ENCODE measurements at places on chromosomes 1 and 21.
A peak's percentile ranks its signal among the peaks of the same experiment; 100 is the strongest.

GRCh38 chr1:147822292-147822691, 61.9 kb upstream of the GJA5 start:
- no peak overlapping the region for H3K27ac ChIP-seq
- DNase-seq: no peak
- H3K27me3 ChIP-seq: no peaks in the 10 kb centered on the region
- H3K4me1 ChIP-seq: no peaks in the 10 kb centered on the region
- no peaks in the 10 kb centered on the region for H3K36me3 ChIP-seq

- no peaks in the 10 kb centered on the region for H3K36me3 ChIP-seq
- no peak overlapping the region for H3K27ac ChIP-seq
- no peak for DNase-seq
- H3K27me3 ChIP-seq: peaks cover 2% of the 10 kb centered on the region
- H3K4me3 ChIP-seq: no peak overlapping the region
Measured at GRCh38 chr1:38088791-38089190, 42.2 kb upstream of the POU3F1 start.

DNA sequence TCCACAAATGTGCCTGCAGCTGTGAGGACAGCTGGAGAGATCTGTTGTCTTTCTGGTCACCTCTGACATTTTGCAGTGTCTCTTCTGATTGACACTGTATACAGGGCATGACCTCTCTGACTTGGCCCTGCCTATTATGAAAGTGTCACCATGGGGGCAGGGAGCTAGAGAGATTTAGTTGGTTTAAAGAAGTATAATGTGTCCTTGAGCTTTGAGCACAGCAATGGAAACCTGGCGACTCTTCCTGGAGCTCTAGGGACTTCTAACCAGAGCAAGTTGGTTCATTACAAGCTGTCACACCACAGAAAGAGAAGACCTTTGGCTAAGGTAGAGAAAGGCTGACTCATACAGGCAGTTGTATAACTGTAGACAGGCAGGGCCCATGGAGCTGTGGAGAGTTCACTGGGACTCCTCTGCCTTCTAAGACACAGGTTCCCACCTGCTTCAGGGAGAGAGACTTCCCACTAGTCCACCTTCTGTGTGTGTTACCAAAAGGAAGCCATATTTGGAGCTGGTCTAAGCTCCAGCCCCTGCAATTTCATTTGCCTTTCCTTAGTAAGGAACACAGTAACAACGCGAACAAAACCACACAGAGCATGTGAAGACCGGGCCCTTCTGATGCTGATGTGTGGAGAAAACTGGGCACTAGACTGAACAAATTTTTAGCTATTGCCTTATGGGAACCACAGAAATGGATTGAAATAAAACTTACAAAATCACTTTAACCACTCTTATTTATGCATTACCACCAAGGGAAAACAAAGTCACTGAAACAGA, 90.5 kb upstream of the ADAR start:
- no peaks in the 10 kb centered on the region for H3K36me3 ChIP-seq
- no peak overlapping the region for H3K4me3 ChIP-seq
- no peak for DNase-seq
- H3K27ac ChIP-seq: no peak overlapping the region
- H3K4me1 ChIP-seq: no peaks in the 10 kb centered on the region
- peaks cover 8% of the 10 kb centered on the region for H3K27me3 ChIP-seq

DNA sequence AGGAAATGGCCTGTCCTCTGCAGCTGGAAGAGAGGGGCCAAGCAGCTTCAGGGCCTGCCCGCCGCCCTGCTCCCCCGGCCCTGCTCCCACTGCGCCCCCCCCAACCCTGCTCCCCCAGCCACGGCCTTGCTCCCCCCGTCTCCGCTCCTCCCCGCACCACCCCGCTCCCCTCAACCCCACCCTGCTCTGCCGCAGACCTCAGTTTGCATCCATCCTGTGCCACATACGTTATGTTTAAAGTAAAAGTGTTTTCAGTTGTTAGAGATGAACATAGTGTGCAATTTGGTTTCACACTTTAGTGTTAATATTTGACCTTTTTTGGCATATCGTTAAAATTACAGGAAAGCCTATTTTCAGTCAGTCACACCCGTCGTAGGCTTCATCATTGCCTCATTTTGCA, 34.1 kb upstream of the DIP2A start:
- H3K4me1 ChIP-seq: no peaks in the 10 kb centered on the region
- no peak for DNase-seq
- no peak overlapping the region for H3K27ac ChIP-seq
- H3K27me3 ChIP-seq: no peaks in the 10 kb centered on the region
- H3K36me3 ChIP-seq: peaks cover 4% of the 10 kb centered on the region
- no peak overlapping the region for H3K4me3 ChIP-seq

DNA sequence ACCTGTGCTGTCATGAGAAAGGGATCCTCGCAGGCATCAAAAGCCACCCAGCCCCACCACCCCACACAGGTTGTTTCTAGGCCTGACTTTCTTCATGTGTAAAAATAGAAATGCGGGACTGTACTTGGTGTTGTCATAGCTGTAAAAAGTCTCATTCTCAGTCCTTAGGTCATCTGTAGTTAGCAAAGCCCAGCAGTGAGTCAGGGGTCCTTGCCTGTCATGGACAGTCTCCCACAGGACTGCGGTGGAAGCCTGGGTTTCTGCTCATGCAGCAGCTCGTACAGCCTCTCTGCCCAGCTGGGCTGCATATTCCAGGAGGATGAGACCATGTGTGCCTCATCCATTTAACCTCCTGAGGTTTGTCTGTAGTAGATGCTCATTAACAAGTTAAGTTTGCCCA, 58.2 kb downstream of the MRPS6 start:
- H3K27ac ChIP-seq: no peak overlapping the region
- H3K27me3 ChIP-seq: no peaks in the 10 kb centered on the region
- H3K4me1 ChIP-seq: peaks cover 26% of the 10 kb centered on the region
- H3K36me3 ChIP-seq: no peaks in the 10 kb centered on the region
- DNase-seq: peak; percentile 23

DNA sequence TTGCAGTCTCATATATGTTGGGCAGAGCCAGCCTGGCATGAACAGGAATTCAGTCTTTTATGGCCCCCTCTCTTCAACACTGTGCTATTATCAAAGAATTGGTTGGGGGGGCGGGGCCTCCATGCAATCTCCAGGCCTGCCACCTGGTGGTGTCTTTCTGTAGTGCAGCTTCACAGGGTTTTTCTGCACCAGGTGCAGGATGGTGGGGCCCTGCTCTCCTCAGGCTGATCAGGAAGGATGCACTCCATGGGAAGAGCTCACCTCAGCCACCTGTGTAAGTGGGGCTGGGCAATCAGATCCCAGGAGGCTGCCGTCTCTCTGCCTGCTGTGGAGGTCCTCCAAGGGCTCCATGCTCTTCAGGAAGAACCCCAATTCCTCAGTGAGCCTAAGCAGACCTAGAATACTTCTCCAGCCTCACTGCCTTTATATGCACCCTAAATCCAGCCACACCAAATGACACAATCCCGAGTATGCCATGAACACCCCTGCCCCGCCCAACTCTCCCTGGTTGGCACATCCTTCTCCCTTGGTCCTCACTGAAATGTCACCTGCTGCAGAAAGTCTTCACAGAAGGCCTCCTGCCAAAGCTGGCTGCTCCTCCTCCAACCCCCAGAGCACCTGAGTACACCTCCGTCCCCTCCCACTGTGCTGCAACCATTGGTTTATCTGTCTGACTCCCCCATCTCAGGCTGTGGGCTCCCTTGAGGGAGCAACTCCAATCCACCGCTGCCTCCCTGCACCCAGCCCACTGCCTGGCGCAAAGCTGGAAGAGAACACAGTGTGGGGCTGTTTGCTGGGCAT, 16.5 kb downstream of the STK40 start:
- H3K27me3 ChIP-seq: no peaks in the 10 kb centered on the region
- H3K36me3 ChIP-seq: peaks cover 3% of the 10 kb centered on the region
- H3K27ac ChIP-seq: peak overlapping the region; percentile 21
- no peak for DNase-seq
- peaks cover 48% of the 10 kb centered on the region for H3K4me1 ChIP-seq

GRCh38 chr1:205716371-205717132, 33.4 kb downstream of the NUCKS1 start:
- no peak overlapping the region for H3K4me3 ChIP-seq
- H3K27me3 ChIP-seq: no peaks in the 10 kb centered on the region
- H3K27ac ChIP-seq: no peak overlapping the region
- no peak for DNase-seq

GRCh38 chr1:236748268-236748870, 46.7 kb upstream of the MTR start:
- no peaks in the 10 kb centered on the region for H3K4me1 ChIP-seq
- H3K4me3 ChIP-seq: no peak overlapping the region
- H3K27ac ChIP-seq: no peak overlapping the region
- H3K36me3 ChIP-seq: no peaks in the 10 kb centered on the region

DNA sequence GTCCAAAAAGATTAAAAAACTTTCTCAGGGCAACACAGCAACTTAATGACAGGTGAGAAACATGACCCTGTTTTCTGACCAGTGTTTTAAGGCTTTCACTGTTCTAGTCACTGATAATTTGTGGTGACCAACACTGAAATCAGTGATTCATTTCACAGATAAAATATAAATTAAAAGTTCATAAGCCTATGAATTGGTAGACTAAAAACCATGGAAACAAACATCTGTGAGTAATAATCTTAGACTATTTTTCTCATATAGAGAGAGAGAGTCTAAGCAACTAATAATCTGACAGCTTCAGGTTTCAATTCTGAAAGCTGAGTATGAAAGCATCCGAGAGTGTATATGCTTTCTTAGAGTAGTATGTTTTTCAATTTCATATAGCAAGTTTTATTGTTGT, 536.9 kb downstream of the ADGRL2 start:
- H3K36me3 ChIP-seq: no peaks in the 10 kb centered on the region
- H3K27ac ChIP-seq: no peak overlapping the region
- no peaks in the 10 kb centered on the region for H3K27me3 ChIP-seq
- no peaks in the 10 kb centered on the region for H3K4me1 ChIP-seq
- H3K4me3 ChIP-seq: no peak overlapping the region

DNA sequence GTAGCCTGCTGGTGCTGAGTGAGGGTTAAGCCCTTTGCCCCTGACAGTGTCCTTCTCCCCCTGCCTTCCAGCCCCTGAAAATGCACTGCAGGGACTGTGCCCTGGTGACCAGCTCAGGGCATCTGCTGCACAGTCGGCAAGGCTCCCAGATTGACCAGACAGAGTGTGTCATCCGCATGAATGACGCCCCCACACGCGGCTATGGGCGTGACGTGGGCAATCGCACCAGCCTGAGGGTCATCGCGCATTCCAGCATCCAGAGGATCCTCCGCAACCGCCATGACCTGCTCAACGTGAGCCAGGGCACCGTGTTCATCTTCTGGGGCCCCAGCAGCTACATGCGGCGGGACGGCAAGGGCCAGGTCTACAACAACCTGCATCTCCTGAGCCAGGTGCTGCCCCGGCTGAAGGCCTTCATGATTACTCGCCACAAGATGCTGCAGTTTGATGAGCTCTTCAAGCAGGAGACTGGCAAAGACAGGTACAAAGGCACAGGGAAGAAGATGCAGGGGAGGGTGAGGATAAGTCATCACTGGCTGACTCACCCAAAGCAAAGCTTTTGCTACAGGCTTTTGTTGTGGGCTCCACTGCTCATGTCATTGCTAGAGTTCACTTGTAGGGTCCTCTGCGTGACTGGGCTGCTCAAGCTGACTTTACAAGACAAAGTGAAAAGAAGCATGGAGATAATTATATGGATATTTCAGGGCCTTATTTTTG, 174.9 kb downstream of the PIGK start:
- H3K27ac ChIP-seq: no peak overlapping the region
- peak; percentile 12 for DNase-seq
- no peaks in the 10 kb centered on the region for H3K36me3 ChIP-seq

DNA sequence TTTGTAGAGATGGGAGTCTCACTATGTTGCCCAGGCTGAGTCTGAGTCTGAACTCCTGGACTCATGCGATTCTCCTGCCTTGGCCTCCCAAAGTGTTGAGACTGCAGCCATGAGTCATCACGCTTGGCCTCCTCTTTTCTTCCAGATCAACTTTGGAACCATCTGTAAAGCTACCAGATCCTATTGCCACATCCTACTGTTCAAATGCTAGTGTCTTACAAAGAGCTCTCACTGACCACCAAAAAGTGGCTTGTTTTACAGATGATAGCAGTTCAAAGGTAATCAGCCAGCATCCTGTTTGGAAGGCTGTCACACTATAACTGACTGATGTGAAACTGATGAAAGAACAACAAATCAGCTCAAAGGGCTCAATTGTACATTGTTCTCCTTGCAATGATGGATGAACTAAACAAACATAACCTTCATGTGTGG, 221.6 kb downstream of the AKT3 start:
- no peak for DNase-seq
- H3K4me1 ChIP-seq: no peaks in the 10 kb centered on the region
- no peaks in the 10 kb centered on the region for H3K27me3 ChIP-seq
- H3K36me3 ChIP-seq: no peaks in the 10 kb centered on the region

DNA sequence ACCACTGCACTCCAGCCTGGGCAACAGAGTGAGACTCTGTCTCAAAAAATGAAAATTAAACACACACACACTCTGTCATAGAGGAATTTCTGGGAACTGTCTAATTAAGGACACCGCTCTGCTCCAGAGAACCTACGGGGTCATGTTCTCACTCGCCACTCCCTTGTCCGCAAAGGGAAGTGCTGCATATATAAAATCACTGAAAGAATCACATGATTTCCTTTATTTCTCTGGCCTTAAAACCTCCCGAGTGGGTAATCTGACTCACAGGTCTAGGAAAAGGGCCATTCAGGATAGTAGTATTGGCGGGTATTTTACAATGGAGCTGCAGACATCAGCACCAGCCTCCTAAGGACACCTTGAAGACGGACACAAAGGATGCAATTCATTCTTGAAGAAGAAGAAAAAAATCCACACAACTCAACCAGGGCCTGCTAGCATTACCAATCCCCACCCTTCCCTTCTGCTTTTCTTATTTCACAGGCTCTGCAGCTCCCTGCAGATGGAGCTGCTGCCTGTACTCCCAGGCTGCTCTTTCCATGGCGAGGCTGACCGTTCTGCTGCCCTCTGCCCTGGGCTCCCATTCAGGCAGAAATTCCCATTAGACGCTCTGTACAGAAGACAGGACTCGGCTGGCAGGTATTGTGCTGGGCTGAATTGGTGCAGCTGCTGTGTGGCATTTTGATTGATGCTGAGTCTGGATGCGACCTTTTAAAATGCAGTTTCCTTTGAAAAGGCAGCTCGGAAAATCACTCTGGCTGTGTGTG, 53.3 kb upstream of the FAM89A start:
- no peak overlapping the region for H3K4me3 ChIP-seq
- H3K27ac ChIP-seq: no peak overlapping the region
- peak; percentile 4 for DNase-seq
- H3K4me1 ChIP-seq: peaks cover 5% of the 10 kb centered on the region
- no peaks in the 10 kb centered on the region for H3K27me3 ChIP-seq

Data from astrocyte (in vitro differentiated cells and primary cell).